Stimulated activated CD4-positive, alpha-beta T cell treated with anti-CD3 and anti-CD28 coated beads, Interleukin-4, amount 100 ng/mL, for 48 hours (primary cell): ENCODE measurements at places on chromosomes 12 and 14.

- no peak for DNase-seq
Observed at GRCh38 chr12:82930301-82930700, 243.6 kb downstream of the TMTC2 start.

- DNase-seq, result no peak
Observed at GRCh38 chr12:52469853-52470252, 3.8 kb downstream of the KRT6C start.

DNA sequence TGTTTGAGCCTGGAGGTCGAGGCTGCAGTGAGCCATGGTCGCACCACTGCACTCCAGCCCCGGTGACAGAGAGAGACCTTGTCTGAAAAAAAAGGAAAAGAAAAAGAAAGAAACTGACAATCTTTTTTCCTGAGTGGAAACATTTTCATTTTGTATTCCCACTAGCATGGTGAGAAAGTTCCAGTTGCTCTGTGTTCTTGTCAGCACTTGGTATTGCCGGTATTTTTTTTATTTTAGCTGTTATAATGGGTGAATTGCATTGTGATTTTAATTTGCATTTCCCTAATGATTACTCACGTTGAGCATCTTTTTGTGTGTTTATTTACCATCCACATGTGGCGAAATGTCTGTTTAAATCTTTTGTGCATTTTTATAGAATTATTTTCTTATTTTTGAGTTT, 25.6 kb downstream of the GLT8D2 start:
- no peak for DNase-seq

- DNase-seq, result no peak
Observed at GRCh38 chr14:72291908-72292688, 359.9 kb downstream of the RGS6 start.

- DNase-seq, result no peak
Observed at GRCh38 chr12:92469837-92470236, 233.0 kb upstream of the PLEKHG7 start.

- no peak for DNase-seq
Observed at GRCh38 chr12:53930591-53931255, 7.9 kb upstream of the HOXC13 start.

DNA sequence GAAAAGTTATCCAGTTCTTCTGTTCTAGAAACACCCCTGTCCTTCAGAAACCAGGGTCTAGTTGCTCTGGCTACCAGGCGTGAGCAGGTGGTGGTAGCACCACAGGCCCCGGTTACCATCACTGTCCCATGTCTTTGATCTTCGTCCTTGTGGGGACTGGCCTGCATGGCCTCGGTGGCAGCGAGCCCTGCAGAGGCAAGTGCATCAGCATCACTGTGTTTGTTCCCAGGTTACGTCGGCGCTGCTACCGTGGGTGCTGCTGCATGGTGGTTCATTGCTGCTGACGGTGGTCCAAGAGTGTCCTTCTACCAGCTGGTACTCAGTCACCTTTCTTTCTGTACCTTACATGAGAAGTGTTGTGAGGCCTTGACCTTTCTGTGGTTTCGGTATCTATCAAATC, 58.9 kb downstream of the ANAPC7 start:
- no peak for DNase-seq

DNA sequence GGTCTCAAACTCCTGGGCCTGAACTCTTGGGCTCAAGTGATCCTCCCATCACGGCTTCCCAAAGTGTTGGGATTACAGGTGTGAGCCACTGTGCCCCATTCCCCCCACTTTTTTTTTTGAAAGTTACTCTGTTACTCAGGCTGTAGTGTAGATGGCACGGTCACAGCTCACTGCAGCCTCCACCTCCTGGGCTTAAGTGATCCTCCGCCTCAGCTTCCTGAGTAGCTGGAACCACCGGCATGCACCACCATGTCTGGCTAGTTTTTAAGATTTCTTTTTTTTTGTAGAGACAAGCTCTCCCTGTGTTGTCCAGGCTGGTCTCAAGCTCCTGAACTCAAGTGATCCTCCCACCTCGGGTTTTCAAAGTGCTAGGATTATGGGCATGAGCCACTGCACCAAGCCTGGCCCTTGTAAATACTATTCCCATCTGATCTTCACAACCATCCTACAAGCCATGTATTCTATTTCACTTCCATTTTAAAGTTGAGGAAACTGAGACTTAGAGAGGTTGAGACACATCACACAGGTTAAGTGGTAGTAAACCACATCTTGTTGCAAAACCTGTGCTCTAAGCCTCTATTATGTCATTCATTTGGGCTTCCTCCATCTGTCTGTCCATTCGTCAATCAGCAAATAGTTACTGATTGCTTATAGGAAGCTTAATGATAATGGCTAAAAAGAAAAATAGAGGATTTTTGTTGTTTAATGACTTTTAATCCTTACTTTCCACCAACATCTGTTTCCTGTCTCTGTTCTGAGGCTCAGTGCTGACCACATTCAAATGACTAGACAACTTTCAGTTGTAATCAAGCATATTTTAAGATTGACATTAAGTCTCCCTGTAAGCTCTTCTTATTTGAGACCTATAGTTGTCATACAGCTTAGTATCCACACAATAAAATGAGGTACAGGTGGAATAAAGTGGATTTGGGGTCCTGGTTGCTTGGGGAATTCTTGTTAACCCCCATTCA, 9.2 kb downstream of the ASCL4 start:
- DNase-seq, result no peak

- no peak for DNase-seq
Observed at GRCh38 chr14:82403987-82404386, 870.3 kb upstream of the SEL1L start.

DNA sequence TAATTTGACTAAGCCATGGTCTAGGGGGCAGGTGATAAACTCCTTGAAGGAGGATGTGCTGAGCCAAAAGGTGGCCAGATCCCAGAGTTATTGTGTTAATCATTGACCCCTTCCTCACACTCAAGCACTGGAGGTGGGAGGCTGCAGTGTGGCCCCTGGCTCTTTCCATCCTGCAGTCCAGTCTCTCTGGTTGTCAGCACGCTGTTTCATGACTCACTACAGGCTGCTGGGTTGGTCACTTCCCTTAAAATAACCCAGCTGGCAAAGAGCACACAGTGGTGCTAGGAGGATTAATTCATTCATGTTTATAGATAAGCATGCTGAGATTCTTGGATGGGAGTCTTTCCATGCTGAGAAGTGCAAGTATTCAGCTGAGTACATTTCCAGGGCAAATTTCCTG, 228.9 kb downstream of the ANO2 start:
- DNase-seq, result no peak

DNA sequence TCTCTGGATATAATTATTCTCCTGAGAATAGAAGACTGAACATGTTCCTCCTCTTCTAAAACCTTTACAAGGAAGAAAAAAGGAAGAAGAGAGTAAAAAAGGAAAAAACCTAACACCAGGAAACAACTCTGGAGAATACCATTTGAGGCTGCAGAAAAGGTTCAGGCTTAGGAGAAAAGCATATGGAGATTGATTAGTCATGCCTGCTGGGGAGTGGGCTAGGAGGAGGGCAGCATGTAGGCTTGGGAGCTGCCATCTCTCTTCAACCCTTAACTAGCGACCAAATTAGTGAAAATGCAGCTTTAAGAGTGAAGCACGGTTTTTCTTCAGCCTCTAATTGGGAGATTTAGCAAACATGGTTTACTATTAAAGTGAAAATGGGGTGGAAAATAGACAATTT, 273.0 kb upstream of the CRY1 start:
- DNase-seq, result no peak

DNA sequence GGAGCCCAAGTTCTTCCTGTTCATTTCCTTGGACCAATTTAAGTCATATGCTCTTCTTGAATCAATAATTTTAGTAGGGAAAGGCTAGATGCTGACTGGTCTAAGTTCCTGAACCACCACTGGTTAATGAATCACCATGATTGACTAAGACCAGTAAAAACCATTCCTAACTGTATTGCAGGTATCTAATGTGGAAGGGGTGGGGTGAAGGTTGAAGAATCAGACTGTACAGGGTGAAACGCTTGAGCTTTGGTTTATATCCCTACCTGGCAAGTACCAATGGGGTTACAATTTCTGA, 100.1 kb downstream of the DYRK2 start:
- DNase-seq, result no peak

- DNase-seq, result no peak
Observed at GRCh38 chr12:62730649-62731048, 204.3 kb downstream of the PPM1H start.

DNA sequence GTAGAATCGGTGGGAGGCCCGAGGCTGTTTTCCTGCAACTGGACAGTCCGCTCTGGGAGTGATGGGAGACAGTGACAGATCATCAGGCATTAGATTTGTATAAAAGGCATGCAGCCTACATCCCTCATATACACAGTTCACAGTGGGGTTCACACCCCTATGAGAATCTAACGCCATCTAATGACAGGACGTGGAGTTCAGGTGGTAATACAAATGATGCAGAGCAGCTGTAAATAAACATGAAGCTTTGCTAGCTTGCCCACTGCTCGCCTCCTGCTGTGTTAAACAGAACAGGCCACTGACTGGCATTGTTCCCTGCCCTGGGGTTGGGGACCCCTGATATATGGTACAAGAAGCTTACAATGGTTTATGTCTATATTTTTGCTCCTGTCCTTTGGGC, 179.0 kb downstream of the LRFN5 start:
- no peak for DNase-seq

DNA sequence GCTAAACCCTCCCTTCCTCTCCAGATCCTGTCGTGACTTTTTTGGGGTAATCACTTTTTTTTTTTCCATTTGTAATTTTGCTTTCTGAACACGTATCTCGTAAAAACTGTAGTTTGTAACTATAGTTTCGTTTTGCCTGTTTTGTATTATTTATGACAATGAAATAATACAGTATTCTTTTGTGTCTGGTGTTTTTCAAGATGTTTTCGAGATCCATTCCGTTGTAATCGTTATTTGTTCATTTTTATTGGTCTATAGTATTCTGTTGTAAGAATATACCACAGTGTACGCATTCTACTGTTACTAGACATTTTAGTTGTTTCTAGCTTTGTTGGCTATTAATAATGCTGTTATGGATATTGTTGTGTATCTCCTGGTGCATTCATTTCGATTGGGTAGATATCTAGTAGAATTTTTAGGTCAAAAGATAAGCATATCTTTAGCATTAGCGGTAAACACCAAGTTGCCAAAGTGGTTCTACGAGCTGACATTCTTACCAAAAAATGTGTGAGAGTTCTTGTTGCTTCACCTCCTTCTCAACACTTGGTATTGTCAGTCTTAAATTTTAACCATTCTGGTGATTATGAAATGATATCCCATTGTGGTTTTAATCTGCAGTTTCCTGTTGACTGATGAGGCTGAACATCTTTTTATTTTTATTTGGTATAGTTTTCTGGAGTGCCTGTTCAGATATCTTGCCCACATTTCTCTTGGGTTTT, 92.3 kb upstream of the EVL start:
- DNase-seq, result no peak

- DNase-seq, result no peak
Observed at GRCh38 chr12:57848208-57848607, 1.7 kb upstream of the CTDSP2 start.

GRCh38 chr12:114671066-114671442, 12.9 kb downstream of the TBX3 start:
- DNase-seq, result no peak

DNA sequence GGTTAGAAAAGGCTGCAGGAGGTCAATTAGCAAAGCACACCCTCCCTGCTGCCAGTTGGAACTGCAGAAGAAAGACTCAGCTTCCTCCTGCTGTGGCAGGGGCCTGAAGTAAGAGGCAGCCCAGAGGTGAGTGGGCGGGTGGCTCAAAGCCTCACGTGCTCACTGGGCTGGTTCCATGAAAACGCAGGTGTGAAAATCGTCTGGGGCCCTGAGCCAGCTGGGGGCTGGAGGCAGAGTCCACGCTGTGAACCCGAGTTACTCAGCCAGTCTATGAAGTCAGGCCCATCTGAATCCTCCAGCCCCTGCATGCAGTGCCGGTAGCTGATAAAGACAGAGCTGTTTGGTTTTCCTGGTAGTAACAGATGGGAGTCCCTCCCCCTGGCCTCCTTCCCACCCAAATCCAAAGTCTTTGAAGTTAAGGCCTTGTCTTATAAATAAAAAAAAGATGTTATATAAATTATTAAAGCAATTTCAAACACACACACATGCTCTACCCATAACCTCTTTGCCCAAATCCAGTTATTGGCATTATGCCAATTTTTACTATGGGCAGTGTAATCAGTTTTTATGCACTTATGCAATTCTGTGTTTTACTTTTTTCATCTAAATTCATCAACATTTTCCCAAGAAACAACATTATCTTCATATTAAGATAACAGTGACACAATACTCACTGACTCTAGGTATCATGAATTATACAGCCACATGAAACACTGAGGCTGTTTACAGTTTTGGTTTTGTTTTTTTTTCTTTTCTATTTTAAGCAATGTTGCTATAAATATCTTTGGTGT, 57.9 kb upstream of the PNMA1 start:
- peak; percentile 72 for DNase-seq

- DNase-seq, result no peak
Observed at GRCh38 chr12:52027085-52027843, 20.5 kb downstream of the TAMALIN start.

DNA sequence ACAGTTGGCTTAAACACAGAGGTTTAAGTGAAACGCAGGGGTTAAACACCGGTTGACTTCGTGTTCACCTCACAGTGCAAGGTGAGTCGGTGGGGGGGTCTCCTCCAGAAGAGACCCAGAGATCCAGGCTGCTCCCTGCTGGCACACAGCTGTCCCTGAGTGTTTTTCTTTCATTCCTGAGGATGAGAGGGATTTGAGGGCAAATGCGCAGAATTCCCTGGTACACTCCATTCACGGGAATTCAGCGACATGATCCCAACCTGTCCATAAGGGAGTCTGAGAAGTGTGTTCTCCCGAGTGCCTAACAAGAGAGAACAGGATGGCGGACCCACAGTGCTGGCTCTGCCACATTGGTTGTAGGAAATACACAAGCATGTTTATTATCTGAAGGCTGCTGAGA, 107.2 kb upstream of the ESRRB start:
- DNase-seq, result no peak

DNA sequence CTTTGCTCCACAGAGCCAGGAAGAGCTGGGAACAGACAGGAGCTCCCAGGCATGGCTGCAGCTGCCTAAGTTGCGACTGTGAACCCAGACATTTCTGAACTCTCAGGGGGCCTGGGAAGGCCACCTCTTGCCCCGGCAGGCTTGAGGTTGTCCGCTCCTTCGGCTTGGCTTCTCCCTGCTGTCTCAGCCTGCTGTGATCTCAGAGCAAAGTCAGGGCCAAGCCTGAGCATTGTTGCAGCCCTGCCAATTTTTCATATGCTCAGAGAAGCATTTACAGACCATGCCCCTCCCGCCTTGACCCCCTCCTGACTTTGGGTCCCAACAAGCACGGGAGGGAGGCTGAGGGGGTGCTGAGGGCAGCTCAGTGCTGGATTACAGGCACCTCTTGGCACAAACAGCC, 1439.1 kb upstream of the FLRT2 start:
- no peak for DNase-seq

DNA sequence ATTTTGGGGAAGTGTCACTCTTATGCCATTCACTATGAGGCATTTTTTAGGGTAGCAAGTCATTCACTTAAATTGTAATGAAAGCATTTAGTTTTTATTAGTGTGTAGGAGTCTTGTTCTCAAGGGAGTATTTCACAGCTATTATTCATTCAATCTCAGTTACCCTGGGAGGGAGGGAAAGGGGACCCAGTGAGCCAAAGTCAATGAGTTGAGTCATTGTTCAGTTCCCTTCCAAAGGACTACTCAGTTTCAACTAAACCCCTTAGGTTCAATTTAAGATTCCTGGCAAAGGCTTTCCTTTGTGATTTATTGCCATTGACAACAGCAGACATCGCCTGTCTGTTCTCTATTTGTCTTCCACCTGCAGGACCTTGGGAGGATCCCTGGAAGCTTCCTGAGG, 29.3 kb upstream of the RASSF8 start:
- DNase-seq, result no peak

- DNase-seq, result no peak
Observed at GRCh38 chr14:56244138-56244789, 126.1 kb downstream of the PELI2 start.

GRCh38 chr12:34204830-34205285, 182.6 kb downstream of the ALG10 start:
- no peak for DNase-seq
